ENCODE measurements at places on chromosomes 13 and 19.

DNA sequence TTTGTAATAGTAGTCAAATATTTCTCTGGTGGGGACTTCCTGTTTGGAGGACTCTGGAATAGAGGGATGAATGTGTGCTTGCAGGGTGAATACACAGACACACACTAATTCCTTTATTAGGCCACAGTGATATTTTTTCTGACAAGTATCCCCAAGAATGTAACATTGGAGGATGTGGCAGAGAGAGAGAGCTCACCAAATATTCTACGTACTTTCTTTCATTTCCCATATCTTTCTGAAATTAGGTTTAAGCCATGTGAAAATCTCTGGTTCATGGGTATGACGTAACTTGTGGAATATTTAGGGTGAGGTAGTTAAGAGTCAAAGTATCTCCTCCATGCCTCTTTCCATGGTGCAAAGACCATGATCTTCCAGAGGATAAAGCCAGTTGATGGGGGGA is 463.4 kb downstream of the DIAPH3 start:
- DNase-seq = no peak

GRCh38 chr13:32682740-32683139 is 96.5 kb downstream of the PDS5B start:
- no peak for DNase-seq

DNA sequence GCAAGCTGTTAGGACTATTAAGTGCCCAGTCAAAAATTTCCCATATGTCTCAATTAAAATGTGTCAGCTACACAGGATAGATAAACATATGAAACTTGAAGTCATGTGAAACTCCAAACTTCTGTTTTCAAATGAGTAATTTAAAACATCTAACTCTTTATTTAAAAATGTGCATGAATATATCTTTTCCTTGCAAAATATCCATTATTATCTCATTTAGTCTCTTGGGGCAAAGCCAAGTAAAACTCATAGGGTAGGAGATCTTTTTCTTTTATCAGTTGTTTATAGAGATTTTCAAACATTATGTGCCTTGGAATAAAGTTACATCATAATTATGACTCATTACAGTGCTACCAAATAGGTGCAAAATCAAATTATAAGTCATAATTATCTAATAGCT is 2020.1 kb upstream of the PRR20A start:
- DNase-seq = no peak

DNA sequence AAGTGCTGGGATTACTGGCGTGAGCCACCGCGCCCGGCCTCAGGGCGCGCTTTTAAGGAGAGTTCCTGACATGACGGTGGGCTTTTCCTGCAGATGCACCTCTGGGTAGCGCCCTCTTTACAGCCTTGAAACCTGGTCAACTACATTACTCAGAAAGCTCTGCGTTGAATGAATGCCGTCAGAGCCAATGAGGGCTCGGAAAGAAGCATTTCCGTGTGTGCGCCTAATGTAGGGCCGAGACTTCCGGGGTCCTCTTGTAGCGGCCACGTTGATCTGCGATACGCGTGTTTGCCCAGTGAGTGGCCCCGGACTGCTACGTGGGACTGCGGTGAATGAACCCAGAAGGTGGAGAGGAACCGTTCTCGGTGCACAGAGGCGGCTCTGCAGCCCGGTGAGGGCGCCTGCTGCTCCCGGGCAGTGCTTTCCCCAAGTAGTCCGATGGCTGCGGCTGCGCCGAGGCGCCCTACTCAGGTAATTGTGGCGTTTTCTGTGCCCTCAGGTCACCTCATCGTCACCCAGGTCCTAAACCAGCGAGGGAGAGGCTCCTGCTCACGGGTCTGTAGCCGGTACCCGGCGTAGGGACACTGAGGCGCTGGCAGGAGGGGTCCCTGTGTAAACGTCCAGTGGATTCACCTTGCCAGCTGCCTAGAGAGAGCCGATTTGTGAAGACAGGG is 4.9 kb upstream of the ZNF552 start:
- peak; percentile 91 for DNase-seq

GRCh38 chr13:44032802-44033201 is 153.1 kb downstream of the LACC1 start:
- DNase-seq = no peak

DNA sequence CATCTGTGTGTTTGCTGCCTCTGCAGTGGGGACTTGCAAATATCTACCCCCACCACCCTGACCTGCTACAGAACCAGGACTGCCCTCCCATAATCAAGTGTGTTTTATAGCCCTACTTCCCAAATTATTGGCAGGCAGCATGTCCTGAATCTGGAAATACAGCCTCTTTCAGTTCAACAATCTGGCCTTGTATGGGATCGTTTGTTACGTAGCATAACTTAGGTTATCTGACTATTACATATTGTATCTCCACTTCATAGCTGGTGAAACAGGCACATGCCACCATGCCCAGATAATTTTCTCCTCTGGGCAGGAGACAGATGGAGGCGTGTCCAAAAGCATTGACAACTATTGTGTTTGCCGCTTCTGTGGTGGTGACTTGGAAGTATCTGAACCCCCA is 66.7 kb upstream of the ADGRL1 start:
- no peak for DNase-seq

DNA sequence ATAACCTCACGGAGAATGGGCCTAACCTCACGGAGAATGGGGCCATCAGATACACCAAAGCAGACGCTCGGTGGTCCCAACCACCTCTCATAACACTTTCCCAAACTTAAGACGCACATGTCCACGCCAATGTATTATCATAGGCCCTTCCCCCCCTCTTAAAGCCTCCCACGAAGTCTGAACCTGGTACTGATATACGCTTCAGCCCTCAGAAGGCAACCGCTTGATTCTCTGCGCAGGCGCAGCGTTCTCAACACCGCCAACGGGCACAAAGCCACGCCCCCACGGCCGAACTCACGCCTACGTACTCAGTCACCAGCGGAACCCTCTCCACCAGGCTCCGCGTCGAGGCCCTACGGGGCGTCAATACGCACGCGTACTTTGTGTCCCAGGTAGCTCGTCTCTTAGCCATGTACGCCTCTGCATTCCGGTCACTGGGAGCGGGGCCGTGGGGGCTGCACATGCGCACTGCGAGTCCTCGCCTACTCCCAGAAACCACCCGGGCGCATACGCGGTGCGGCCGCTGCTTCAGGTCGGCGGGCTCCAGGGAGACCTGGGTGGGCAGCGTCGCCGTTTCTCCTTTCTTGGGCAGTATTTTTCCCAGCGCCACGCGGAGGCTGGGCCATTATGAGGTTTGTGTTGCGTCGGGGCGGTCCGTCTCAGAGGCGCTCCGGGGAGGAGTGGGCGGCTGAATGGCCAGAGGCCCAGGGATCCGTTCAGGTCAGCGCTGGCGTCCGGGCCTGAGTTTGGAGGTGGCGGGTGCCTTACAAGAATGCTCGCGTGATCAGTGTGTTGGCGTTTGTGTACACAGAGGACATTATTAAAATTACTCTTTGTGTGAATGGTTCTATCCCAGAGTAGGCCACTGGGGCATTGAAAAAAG is 25.3 kb downstream of the ZNF582 start:
- DNase-seq = peak; percentile 90

DNA sequence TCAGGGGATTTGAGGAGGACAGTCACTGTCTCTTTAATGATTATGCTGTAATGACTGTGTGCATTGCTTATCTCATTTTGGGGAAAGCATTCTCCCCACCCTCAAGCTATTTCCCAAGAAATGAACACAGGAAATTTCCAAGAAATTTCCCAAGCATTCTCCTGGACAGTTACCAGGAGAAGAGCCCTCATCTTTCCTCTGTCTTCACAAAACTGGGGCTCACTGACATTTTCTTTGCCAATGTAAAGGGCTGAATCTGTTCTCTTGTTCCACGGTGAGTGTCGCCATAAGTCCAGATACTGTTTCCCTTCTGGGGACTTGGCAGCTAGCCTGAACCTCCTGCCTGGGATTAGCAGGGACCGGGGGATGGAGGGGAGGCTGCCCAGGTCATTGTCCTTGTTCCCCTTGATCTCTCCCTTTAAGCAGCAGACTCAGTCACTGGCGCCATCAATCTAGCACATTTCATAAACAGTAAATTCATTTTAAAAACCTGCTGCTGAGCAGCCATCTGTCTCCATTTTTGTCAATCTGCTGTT is 172.8 kb downstream of the DNAJC15 start:
- no peak for DNase-seq

GRCh38 chr13:50915565-50915964 is 6.0 kb downstream of the RNASEH2B start:
- peak; percentile 43 for DNase-seq

- DNase-seq = peak; percentile 71
Observed at GRCh38 chr19:609004-609346, 19.3 kb downstream of the HCN2 start.

- DNase-seq = no peak
Observed at GRCh38 chr13:52686376-52686775, 33.7 kb downstream of the SUGT1 start.

DNA sequence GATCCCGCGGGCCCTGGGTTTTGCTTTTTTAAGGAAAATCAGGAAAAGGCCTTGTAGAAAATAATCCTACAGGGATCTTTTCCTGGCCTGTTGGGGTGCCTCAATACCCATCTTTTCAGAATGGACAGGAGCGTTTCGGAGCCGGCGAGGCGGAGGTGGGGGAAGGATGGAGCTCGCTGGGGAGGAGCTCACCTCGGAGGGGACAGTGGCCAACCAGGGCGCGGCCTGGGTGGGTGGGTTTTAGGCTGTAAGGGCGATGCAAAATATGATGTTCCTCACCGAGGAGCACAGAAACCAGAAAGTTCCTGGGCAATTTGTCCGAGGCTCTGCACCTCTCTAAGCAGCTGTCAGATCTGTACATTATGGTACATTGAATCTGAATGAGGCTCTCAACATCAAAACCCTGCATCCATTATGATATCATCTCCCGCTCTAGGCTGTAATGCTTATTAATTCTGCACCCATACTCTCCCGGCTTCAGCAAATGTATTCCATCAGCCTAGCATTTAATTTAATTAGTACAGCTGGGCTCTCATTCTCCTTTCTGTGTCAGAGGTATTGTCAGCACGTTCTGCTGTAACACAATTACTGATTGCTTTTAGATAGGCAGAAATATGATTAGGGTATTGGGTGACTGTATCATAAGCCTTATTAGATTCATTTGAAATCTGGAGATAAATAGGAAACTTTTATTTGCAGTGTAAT is 90.3 kb upstream of the SOX1 start:
- DNase-seq = no peak

DNA sequence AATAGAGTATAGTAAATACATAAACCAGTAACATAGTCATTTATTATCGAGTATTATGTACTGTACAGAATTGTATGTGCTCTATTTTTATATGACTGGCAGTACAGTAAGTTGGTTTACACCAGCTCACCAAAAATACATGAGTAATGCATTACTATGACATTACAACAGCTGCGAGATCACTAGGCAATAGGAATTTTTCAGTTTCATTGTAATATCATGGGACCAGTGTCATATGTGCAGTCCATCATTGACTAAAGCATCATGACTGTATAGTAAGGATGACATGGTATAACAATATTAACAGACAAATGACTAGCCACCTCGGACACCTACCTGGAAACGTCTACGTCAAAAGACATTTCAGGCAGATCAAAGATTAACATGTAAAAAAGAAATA is 33.6 kb downstream of the ATP7B start:
- DNase-seq = no peak

- DNase-seq = no peak
Observed at GRCh38 chr19:17787274-17787913, 7.5 kb upstream of the B3GNT3 start.

DNA sequence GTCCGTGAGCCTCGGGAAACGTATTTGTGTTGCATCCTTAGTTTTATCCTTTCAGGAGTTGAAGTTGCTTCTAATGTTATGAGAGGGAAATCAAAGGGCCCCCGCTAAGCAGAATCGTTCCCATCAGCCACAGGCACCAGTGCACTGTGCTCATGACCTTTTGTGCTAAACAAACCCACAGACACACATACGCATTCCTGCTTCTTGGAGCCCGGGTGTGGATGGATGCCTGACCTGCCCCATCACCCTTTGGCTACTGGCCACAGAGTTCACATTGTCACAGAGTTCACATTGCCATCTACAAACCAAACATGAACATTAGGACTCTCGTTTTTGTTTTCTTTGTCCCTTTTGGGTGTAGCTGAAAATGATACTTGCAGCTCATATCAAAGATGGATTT is 47.2 kb downstream of the CHST8 start:
- no peak for DNase-seq

Measured in suppressor macrophage treated with lipopolysaccharide for 1 hour (primary cell).